Occipital lobe (tissue), 3 donors: ENCODE measurements at places on chromosomes 7 and 10. TPM values are rescaled to one million over a fixed set of nuclear protein-coding genes. Genes with fewer than 3 reads are reported as not detected.

DNA sequence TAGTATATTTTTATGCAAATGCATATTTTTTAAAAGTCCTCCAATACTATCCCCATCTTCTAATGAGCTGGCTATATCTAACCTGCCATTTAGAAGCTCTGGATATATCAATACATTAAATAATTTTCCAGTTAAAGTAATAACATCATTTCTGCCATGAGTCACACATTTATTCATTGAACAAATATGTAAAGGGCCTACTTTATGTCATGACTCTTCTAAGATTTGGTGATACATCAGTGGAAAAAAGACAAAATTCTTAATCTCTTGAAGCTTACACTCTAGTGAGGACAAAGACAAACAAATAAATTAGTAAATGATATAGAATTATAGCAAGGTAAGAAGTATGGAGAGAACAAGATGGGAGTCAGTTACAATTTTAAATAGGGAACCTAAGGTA lies 716.8 kb upstream of the LRRTM3 start:
- DNase-seq: no peak

DNA sequence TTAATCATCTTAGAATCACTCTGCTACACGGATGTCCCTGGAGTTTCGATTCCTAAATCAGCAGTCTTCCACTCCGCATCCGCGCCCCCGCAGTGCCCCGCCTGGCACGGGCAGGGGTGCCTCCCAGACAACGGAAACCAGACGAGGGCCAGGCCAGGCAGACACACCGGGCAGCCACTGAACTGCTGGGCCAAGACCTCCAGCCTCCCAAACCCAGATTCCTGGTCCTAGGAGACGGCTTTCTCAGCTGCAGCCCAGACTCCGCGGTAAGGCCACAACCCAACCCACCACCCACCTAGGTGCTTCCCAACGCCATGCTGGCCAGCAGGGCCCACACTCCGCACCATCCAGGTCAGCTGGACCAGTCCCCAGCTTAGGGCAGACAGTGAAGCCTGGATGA lies 33.2 kb downstream of the MAD1L1 start:
- no peak for DNase-seq

DNA sequence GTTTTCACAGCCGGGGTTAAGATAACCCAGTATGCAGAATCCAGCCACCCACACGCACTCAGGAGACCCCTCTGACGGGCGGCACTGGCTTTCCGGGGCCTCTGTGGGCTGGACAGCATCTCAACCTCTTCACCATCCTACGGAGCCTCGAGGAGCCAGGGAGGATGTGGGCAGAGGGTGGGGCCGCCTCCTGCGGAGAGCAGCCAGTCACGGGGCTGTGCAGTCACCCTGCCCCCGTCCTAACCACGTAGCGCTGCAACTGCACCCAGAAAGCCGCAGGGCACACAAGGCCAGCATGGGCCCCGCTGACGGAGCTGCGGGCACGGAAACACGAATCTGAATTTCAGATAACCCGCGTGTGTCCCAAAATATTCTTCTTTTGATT lies 270.3 kb downstream of the ELFN1 start:
- DNase-seq: peak; percentile 37

DNA sequence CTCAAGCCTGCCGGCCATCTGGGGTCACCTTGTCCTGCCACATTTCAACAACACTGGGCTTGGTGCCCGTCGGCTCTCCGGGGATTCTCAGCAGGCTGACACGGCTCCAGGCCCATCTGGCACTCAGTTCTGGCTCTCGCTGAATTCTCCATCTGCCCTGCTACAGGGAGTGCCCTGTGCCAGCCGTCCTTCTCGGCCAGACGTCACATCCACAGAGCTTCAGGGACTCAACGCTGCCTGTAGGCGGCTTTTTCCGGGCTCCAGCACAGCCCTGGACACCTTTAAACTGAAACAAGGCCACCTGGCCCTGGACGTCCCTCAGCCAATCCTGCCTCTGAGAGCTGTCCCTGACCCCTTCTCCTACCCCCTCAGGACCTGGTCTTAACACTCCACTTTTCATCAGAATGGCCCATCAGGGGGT lies 43.0 kb downstream of the TMEM130 start:
- peak; percentile 58 for DNase-seq

GRCh38 chr10:3893901-3894563 lies 109.0 kb upstream of the KLF6 start:
- no peak for DNase-seq

DNA sequence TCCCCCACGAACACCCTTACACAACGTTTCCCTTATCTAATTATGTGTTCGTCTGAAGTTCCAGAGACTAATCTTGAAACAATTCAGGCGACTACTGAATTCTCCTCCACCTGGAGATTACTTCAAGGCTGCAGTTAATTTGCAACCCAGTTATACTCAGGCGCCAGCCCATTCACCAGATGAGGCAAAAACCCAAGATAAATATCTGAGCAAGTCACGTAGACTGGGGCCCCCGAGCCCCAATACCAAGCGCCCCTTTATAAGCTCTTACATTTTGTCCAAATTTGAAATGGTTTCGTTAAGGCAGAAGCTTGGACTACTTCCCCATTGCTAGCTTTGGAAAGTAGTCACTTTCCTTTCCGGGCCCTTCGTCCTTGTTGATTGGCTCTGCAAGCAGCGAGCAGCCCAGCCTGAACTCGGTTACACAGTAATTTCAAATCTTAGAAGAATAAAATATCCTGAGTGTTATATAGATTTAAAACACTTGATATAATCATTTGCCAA lies 1.2 kb downstream of the TPK1 start:
- no peak for DNase-seq

- DNase-seq: no peak
Observed at GRCh38 chr10:19922236-19922963, 106.2 kb downstream of the PLXDC2 start.

OR2A12 gene
- total RNA-seq: not detected

PPP1R17 gene
- total RNA-seq: 2.7 TPM

OPN4 gene
- not detected for total RNA-seq

CPA2 gene
- total RNA-seq: not detected

GRM8 gene
- total RNA-seq: 3.7 TPM
